ENCODE measurements at places on chromosomes 6 and 20.

DNA sequence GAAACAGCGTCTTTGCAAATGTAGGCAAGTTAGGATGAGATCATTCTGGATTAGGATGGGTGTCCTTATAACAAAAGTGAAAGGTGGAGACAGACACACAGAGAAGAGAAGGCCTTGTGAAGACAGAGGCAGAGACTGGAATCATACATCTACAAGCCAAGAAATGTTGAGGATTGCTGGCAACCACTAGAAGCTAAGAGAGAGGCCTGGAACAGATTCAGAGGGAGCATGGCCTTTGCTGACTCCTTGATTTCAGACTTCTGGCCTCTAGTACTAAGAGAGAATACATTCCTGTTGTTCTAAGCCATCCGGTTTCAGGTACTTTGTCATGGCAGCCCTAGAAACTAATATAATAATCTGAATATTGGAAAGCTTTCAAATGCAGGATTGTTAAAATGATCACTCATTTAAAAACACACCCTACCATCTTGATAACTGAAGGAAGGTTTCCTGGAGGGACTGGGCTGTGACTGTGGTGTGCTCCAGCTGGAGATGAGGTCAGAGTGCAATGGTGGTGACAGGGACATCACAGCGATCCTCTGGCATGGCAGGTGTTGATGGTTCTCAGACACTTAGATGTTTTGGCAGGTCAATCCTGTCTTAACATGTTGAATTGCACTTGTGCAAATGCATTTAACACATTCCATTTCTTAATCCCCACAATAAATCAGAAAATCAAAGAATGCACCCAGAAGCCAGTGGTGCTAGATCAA is 25.1 kb downstream of the CD83 start:
- DNase-seq, result no peak

DNA sequence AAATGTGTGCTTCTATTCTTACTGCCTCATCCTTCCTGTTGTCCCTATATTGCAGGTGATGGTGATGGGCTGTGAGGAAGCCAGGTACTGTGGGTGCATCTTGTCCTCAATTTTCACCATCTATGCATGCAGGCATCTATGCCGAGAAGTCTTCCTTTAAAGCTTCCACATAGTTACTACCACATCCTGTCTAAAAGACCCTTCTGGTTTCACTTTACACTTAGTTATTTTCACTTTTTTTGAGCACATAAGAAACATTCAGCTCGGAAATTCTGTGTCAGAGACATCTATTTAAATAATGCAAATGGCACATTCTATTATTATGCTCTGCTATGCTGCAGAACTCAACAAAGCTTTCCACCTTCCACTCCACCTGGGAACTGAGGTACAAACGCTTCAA is 28.2 kb upstream of the FABP7 start:
- DNase-seq, result no peak

GRCh38 chr6:31729515-31729978 is 448 bp upstream of the DDAH2 start:
- peak; percentile 69 for DNase-seq

DNA sequence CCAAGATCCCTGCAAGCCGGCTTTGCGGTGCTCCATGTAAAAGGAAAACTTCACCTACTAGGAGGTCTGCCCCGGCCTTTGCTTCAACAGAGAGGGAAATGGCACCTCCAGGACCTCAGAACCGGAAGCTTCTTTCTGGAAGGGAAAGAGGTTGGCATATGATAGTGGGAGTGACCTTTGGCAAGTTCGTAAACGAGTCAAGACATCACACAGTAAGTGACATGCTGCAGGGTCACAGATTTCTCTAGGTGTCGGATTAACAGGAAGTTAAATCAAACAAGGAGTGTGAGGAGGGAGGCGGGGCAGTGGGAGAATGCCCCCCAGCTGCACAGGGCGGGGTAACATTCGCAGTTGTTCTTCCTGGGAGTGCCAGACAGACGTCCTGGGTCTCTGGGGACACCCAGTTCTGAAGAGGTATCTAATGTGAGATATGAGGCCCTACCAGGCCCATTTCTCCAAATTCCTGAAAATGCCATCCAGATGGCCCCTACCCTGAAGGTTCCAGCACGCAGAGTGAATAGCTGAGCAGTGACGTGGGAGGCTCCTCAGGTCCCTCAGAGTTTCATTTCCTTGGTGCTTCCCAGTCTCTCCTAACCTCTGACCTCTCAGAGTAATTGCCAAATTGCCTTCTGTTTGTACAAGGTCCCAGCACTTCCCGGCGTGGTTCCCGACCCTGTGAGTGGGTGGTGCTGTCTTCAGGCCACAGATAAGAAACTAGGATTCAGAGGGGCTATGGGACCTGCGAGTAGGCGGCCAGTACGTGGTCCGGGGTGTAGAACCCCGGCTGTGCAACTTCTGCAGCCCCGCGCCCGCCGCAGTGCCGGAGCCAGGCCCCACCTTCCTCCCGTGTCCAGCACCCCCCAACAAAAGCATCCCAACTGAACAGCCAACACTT is 1.9 kb downstream of the RRBP1 start:
- DNase-seq, result no peak

DNA sequence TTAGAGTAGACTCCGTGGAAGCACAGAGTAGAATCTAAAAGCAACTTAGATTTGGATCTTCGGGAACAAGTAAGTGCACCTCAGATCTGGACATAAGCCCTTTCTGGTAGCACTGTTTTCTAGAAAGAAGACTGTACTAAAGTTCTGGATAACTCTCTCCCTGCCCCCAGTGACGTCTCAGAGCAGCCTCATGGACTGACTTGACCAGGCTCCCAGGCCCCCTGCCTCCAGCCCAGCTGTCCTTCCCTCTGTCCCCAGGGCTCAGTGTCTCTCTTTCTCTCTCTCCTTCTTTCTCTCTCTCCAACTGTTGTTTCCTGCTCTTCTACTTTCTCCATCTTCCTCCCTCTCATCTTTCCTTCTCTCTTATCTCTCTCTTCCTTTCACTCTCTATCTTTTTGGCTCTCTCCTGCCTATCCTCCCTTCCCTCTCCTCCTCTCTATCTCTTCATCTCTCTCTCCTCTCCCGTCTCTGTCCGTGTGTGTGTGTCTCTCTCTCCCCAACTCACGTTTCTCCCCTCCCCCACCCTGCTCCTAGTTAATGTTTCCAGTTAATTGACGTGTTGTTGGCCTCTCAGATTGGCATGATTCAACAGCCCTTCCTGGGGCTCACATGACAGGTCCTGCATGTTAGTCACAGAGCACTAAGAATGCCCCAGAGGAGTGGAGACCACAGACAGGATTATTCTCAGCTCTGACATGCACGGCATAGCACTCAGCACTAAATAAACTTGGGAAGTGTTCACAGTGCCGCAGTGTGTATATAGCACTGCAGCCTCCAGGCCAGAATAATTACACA is 180.4 kb upstream of the FOXQ1 start:
- DNase-seq, result no peak

- no peak for DNase-seq
Observed at GRCh38 chr6:53101006-53101405, 35.8 kb downstream of the FBXO9 start.

DNA sequence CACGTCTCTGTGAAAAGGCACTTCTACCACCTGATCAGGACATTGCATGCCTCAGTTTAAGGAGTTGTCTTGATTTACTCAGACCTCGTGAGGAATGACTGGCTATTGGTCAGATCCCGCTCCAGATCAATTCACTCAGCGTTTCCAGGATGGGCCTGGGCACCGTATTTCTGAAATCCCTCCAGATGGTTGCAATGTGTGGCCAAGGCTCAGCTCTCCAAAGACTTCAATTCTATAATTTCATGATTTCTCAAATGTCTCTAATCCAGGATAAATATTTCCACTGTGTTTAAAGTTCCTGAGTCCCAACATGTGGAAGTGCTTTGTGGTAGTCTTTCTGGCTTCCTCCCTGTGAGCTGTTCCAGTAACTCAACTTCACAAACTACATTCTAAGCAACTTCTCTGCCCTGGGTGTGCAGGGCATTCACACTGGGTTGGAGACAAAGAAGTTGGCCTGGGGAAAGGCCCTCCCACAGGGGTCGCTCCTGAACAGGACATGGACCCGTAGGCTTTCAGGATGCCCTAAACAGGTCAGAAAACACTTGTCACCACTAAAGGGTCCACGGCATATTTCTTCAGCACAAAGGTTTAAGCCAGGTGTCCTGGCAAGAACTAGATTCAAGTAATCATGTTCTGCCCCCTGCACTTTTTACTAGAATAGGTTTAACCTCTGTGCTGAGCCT is 212.1 kb downstream of the WDR27 start:
- DNase-seq, result no peak

GRCh38 chr20:62062661-62063314 is 2.9 kb downstream of the TAF4 start:
- no peak for DNase-seq

GRCh38 chr6:127365874-127366273 is 22.5 kb upstream of the ECHDC1 start:
- no peak for DNase-seq

- no peak for DNase-seq
Observed at GRCh38 chr6:7152462-7152861, 44.7 kb downstream of the RREB1 start.

DNA sequence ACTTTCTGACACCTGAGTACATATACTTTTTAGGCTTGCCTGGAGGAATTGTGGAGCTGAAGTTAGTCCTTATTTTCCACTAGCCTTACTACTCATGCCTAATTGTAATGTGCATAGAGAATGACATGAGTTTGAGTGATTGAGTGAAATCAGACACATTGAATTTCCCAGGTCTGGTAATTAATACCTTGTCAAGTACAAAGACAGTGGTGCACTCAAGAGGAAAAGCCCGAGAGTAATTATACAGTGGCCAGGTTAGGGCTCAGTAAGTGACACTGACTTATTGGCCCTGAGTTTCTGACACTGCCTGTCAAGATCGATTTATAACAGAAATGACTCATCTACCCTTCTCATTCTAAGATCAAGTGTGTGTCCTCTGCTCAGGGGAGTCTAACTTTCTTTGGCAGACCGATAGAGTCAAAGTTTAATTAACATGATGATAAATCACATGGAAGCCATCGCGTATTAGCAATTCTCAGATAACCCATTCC is 288.3 kb downstream of the TPBG start:
- DNase-seq, result no peak

- no peak for DNase-seq
Observed at GRCh38 chr6:116217069-116217468, 36.8 kb downstream of the TSPYL4 start.

GRCh38 chr6:15137086-15137485 is 108.8 kb upstream of the JARID2 start:
- no peak for DNase-seq

- peak; percentile 67 for DNase-seq
Observed at GRCh38 chr6:26311012-26311384, 54.0 kb upstream of the BTN3A2 start.

GRCh38 chr20:41175201-41175651 is 37.9 kb downstream of the PLCG1 start:
- DNase-seq, result no peak

GRCh38 chr20:61422636-61423425 is 170.8 kb downstream of the CDH4 start:
- no peak for DNase-seq

DNA sequence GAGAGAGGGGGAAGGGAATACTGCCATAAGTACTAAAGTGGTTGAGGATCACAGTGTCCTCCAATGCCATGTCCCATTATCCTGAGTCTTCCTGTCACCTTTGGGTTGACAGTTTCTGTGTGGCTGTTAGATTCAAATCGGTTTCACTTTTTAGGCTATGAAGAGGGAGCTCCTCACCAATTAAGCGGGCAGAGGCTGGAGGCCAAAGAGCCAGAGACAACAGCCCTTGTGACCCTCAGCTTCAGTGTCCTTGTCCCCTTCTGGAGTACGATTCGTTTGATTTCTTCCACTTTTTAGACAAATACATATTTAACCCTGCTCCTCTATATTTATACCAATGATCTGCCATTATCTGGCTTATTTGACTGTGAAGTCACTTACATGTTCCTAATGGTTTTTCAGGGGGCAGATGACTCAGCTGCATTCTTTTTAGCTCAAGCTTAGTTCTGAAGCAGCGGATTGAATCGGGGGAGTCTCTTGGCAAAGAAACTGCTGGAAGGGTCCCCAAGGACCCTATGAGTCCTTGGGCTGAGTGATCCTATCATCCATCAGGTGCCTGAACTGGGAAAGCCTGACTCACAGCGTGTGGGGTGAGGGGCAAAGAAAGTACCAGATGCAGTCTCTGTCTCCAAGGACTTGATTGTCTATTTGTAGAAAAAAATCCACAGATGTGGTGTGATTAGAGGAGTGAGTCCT is 18.2 kb downstream of the FERMT1 start:
- DNase-seq, result no peak

DNA sequence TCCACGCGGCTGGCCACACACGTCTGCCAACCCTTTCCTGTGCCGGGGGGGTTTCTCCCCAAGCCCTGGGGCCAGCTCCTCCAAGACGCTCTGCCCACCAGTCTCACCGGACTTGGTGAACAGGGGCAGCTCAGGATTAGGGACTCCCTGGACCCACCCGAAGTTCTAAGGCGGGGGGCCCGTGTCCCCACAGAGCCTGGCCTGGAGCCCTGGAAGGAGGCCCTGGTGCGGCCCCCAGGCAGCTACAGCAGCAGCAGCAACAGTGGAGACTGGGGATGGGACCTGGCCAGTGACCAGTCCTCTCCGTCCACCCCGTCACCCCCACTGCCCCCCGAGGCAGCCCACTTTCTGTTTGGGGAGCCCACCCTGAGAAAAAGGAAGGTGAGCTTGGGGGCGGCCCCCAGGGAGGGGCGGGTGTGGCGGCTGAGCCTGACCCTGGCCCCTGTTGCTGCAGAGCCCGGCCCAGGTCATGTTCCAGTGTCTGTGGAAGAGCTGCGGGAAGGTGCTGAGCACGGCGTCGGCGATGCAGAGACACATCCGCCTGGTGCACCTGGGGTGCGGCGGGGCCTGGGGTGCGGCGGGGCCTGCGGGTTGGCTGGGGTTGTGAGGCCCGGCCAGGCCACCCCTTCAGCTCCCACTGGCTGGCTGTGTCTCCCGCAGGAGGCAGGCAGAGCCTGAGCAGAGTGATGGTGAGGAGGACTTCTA is 2.3 kb downstream of the SLC2A4RG start:
- DNase-seq, result no peak

GRCh38 chr20:57867181-57867803 is 157.5 kb upstream of the PMEPA1 start:
- DNase-seq, result no peak

- no peak for DNase-seq
Observed at GRCh38 chr6:114240796-114241195, 102.0 kb downstream of the HS3ST5 start.

GRCh38 chr20:10433623-10434466 is at the start of gene MKKS:
Gene MKKS (minus strand): TSS chr20:10434222. CDS start chr20:10413514, 20,708 bp downstream.
- peak; percentile 84 for DNase-seq

- DNase-seq, result no peak
Observed at GRCh38 chr20:23296841-23297701, 53.5 kb upstream of the NXT1 start.
